Right forelimb (tissue), 1 donor: ENCODE measurements at places on chromosomes 5 and 9.

DNA sequence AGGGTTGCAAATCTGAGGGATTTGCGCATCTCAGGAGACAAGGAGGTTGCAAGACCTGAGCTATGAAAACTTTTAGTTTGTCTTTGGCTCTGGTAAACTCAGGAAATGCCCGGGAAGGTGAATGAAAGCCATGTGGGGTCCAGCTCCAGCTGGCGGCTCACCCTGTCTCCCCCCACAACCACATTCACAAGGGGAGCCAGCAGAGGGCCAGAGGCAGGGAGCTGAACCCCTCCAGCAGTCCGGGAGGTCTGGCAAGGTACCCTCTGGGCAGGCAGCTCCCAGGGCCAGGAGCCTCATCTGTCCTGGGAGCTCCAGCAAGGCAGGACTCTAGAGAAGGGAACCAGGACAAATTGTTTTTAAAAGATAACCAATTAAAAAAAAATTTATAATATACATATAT lies 2.5 kb upstream of the FGFR4 start:
- no peak for DNase-seq

DNA sequence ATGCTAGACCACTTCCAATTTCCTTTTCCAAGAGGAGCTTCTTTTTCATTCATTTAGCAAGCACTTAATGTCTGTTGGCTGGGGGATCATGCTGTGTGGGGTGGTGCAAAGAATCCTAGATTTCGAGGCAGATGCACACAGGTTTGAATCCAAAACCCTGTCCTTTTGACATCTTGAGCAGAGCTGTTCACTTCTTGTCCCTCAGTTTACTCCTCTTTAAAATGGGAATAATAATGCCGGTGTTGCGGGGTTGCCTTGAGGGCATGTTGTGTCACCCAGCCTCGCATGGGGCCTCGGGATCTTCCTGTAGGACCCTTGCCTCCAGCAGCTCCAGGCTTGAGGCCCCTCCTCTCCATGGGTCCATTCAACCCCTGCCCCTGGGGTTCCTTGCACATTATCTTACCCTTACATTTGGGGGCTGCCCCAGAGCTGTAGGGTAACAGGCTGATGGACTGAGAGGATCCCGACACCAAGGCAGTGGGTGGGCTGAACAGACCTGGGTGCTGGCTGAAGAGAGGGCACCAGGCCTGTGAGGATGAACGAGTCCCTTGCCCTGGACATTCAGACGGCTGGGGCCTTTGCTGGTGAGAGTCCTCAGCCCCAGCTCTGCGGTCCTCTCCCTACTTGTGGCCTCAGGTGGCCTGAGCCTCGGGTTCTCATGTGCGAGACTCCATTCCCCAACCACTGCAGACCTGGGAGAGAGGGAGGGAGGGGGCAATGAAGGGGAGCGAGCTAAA lies 145.8 kb downstream of the BARX1 start:
- no peak for DNase-seq

DNA sequence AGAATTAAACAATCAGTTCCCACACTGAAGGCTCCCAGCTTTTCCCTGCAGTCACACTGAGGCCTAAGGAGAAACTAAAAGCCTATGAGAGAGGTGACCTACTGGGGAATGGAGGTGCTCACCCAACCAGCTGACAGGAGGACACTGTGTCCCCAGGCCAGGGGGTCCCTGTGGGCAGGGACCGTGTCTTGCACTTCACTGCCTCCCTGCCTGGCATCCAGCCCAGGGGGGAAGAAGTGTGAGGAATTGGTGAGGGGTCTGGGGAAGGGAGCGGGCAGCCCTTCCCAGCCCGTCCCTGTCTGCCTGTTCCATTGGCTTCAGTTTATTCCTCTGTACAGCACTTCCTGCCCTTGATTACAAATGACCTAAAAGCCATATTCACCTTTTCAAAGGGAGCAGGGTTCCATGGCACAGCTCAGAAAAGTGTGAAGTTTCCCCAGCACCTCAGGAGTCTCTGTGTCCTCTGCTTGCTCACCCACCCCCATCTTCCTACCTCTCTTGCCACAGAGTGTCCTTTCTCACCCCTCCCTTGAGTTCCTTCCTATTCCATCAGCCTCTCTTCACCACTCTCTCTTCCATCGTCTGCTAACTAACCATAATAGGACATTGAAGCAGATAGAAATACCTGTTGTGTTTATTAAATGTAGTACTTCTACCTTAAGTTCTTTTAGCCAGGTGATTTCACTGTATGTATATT lies 12.9 kb downstream of the OTULINL start:
- DNase-seq, result no peak

GRCh38 chr5:39063037-39063436 lies 11.2 kb downstream of the RICTOR start:
- DNase-seq, result no peak

- DNase-seq, result no peak
Observed at GRCh38 chr5:94218374-94218773, 400.0 kb downstream of the KIAA0825 start.

- DNase-seq, result no peak
Observed at GRCh38 chr9:99237356-99237755, 15.3 kb downstream of the SEC61B start.

- DNase-seq, result no peak
Observed at GRCh38 chr5:116908537-116908936, 333.9 kb upstream of the SEMA6A start.

GRCh38 chr9:134136118-134136995 lies 475 bp downstream of the WDR5 start:
- no peak for DNase-seq
